ENCODE measurements at places on chromosomes 6 and 20. TPM values are rescaled to one million over a fixed set of nuclear protein-coding genes. Genes with fewer than 3 reads are reported as not detected.

GRCh38 chr6:160393891-160394653 is 45.9 kb downstream of the SLC22A3 start:
- DNase-seq, result no peak

DNA sequence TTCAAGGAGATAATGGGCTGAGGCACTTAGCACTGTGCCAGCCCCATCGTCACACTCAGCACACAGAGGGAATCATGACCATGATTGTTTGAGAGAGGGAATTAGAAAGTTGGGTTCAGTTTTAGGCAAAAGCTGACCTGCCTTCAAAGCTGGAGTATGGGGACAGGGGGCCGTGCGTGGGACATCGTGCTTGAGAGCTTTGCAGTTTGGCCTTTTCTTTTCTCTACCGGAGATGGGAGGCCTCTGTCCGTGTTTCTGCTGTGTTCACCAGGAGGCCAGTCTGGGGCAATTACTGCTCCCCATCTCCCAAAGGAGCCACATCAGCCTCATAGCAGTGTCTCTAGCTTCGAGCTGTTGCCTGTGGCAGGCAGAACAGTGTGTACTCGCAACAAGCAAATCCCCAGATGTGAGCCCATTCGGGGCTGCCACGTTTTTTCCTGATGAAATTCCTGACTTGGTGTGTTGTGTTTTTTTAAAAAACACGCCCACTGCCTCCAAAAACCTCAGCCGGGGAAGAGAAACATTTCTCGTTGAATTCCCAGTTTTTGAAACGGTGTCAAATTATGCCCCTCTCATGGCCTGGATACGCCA is 20.2 kb downstream of the EYA2 start:
- DNase-seq, result no peak

GRCh38 chr6:28425944-28426541 is 17.2 kb downstream of the ZSCAN23 start:
- DNase-seq, result no peak

GRCh38 chr6:120083186-120083585 is 733.6 kb upstream of the MAN1A1 start:
- DNase-seq, result no peak

GRCh38 chr20:14481863-14482262 is 144.5 kb upstream of the FLRT3 start:
- no peak for DNase-seq

GRCh38 chr20:20210327-20210726 is 157.6 kb upstream of the INSM1 start:
- DNase-seq, result no peak

The HEY2 gene
- 9.2 TPM for total RNA-seq

The GLP1R gene
- total RNA-seq, result not detected

The SLC4A11 gene
- total RNA-seq, result 0.38 TPM

The CTCFL gene
- not detected for total RNA-seq

All from posterior vena cava (tissue), 2 donors.